ENCODE measurements at places on chromosomes 7 and 10.

- DNase-seq = no peak
These were observed 37.6 kb downstream of the SORCS3 start for GRCh38 chr10:104678658-104679057.

GRCh38 chr10:72226418-72227027 is 10.4 kb upstream of the ASCC1 start:
- no peak for DNase-seq

- DNase-seq = no peak
These were observed 176.4 kb downstream of the CCDC71L start for GRCh38 chr7:106484562-106484961.

DNA sequence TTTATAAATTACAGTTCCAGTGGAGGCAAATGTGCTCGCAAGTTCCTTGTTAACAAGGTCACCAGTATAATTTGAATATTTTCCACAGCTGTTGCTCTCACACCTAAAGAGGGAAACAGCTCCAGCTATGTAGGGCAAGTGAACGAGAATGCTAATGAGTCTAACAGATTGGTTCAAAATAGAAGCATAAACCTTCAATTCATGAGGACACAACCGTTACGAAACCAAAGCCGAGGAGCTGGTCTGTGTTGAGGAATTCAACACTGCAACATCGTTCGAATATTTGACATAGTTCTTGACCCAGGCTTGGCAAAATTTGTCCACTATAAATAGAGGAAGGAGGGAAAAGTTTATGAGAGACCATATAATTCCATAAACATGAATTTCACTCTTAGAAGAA is 161.3 kb downstream of the KLF6 start:
- peak; percentile 47 for DNase-seq

DNA sequence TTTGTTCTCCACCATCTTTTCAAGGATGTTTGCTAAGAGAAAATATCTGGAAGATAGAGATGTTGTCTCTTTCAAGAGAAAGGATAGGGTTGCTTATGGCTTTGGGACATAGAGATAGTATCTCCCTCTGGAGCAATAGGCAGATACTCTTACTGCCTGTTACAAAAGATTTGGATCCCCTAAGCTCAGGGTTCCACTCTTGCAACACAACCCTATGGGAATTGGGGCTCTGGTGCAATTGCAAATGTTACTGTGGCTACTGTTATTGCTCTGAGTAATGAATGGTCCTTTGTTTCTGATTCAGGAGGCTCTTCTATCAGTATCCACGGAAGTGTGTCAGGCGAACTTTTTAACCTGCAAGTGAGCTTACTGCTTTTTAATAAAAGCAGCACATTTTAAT is 88.8 kb downstream of the GPR85 start:
- DNase-seq = no peak

DNA sequence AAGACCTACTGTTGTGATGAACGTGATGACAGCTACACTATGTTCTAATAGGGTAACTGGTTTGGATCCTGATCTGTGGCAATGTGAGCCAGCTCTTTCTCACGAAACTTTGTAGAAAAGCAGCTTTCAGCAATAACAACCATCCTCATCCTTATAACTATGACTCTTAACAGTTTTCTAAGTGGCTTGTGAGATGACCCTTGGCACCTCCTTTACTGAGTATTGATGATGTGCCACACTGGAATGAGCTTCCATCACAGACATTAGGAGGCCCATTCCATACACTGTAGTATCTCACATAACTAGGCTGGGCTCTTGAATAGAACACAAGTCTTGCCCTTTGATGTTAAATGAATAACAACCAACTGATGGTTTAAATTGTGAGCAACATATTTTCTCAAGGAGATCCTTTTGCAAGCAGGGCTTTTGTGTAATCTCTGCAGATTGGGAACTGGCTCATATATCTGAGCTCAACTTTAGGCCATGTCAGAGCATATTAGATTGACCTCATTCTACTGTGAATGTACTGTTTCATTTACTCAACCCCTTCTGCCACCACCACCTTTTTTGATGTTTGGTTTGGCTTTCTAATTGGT is 46.4 kb downstream of the MYPN start:
- DNase-seq = no peak

DNA sequence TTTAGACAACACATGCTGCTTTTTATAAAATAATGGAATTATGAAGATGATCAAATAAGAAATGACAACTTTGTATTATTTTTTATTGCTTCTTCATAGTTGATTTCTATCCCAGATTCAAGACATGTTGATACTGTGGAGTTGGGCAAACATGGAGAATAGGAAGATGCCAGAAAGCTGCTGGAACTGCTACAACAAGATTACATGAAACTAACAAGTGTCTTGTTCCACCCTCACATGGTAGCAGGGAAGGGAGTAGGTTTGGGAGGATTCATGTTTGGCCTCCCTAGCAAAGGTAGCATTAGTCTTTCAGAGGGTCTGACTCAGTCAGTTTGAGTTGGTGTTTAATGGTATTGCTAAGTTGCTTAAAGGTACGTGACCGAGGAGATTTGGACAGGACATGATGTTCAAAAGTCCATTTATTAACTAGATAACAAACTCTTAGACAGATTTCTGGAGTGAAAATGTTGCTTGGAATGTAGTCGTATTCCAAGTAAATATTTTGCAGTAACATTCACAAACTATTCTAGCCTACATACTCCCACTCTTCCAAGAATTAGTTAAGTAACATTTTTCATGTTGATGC is 33.1 kb downstream of the PRR15 start:
- no peak for DNase-seq

DNA sequence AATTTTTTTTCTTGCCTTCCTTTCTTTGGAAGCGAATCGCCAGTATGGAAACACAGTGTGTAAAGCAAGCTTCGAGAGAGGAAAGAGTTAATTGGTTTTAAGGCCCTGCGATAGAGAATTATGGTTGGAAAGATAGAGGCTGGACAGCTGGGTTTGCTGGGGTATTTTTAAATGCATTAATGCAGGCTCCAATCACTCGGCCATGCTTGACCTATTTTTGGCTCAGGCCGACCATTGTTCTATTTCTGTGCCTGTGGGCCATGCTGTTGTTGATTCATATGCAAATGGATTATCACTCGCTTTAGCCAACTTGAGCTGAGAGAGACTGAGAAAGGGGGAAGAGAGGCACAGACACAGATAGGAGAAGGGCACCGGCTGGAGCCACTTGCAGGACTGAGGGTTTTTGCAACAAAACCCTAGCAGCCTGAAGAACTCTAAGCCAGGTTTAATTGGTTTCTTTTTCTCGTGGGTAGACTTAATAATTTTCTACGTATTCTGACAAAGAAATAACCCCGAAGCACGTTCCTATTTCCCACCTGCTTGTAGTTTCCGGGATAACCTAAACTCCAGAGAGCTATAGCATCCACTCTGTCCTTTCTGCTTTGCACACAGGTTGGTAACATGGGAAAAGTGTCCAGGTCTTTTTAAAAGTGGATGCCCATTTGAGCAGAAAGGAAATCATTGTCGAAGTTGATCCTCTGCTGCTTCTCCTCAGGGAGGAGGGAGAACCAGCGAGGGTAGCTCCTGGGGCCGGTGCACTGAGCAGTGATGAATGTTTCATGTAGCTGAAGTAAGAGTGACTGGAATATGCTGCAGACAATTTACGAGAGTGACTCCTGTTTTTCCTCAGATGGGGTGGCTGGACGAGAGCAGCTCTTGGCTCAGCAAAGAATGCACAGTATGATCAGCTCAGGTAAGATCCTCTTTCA is at the start of gene HDAC9:
Gene HDAC9, plus strand, starts transcription at position 338 of the 929 bp plus-strand sequence. Its CDS starts 554 bp downstream, at position 892.
- DNase-seq = peak; percentile 67

DNA sequence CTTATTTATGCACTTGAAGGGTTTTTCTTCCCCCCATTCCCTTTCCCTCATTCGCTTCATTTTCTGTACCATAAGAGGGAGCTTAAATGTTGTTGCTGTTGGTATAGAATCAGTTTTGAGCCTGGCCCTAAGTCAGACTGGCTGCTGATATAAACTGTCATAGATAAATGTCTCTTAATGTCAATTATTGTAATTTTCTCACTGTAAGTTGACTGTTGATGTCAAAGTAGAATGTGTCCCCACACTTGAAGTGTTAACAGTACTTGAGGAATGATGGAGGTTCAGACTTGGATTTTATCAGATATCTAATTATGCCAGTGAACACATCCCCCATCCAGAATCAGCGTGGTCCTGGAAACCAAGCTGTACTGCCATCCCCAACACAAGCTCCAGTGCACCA is 87.8 kb downstream of the PRR15 start:
- no peak for DNase-seq

- no peak for DNase-seq
These were observed 193.2 kb upstream of the GHITM start for GRCh38 chr10:83945982-83946718.

DNA sequence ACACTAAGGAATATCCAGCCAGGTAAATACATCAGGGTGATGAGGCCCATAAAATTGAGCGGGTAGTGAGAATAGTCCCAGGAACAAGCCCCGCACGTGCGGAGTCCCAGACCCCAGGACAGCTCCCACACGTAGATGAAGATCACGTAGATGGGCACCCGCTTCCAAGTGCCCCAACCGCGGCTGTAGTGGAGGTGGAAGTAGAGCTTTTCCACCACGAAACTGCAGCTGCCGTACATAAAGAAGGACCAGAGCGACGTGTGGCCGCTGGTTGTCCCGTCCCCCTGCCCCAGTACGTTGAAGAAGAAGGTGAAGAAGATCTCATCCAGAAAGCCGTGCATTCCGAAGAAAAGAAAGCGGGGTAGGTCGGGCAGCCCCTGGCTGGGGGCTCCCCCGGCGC is 948 bp downstream of the TMEM229A start:
- no peak for DNase-seq

DNA sequence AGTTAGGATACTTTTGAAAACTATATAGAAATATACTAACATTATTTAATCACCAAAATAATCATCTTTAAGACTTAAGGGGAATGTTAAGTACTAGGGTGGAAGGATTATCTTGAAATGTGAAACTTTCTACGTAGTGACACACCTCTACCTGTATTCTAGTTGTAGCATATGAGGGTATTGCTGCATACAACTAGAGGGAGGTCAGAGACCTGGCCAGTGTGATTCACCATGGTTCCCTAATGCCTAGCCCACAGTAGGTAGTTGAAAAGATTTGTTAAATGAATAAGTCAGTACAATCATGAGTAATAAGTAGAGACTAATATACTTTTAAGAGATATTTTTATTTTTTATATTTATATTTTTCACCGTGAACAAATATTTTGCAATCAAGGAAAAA is 84.1 kb upstream of the RPA3 start:
- DNase-seq = no peak

DNA sequence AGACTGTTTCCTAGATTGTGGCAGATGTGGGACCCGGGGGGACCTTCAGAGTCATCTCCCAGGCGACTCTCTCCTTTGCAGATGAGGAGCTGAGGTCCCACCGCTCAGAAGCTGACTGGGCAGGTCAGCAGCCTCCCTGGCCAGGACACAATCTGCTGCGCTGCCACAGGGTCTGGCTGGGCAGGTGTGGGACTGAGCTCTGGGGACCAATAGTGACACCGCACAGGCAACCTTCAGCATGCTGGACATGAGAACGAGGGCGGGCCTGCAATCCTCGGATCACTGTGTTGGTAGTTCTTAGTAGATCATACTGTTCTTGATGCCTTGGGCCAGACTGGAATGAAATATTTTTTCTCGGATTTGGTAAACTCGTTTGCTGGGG is 20.5 kb upstream of the CRYGN start:
- no peak for DNase-seq

DNA sequence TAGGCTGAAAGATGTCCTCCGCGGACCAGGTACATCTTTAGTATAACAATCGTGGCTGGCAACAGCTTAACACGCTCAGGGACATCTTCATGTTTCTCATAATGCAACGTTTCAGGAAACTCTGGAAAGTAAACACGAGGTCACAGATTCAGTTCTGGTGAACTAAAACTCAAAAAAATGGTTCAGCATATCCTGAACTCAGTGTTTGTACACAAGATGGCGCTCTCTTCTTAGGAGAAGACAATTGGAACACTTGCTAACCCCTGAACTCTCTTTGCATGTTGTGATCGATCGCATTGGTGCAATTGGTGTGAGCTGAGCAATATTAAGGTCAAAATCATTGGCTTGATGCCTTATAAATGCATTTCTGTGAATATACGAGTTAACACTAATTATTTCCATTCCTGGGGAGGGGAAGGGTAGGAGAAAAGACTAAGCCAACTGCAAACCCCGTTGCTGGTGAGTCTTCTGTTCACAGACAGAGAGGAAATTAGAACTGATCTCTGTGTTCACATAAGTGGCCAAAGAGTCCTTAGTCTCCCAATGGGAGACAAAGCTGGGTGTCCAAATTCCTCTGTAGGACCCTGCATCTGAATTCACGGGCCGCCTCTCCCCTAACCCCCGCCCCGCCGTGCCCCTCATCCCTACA is 52.6 kb upstream of the FAM180A start:
- peak; percentile 80 for DNase-seq
